Stimulated activated CD8-positive, alpha-beta memory T cell treated with anti-CD3 and anti-CD28 coated beads, Interleukin-7, amount 100 ng/mL, for 1 hour (primary cell): ENCODE measurements at places on chromosomes 13 and 19.

DNA sequence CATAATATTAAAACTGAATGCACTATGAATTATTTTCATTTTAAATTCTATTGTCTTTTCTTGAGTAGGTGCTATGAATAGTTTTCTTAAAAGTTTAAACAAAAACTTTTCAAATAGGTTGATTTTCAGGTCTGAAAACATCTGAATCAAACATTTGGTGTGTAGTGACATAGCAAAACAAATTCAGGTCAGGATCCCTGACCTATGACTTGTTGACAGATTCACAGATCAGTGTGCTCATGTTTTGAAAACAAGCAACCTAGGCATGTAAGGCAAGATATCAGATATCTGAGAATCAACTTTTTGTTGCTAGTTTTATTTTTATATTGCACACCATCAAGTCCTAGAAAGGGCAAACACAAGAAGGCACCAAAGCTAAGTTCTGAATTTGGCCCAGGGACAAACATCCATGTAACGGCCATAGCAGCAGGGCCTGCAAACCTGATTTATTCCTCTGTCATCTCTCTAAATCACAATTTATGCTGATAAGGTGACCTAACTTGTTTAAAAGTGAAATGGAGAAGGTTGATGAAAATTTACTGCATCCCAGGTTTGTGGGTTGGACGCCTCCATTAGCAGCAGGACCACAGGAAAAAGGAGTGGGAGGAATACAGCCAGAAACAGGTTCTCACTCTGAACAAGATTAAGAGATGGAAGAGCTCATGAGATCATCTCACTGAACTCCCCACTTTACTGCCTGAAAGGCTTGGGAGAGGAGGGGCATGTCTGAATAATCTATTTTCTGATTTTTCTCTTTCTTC, 337.7 kb downstream of the KCNRG start:
- DNase-seq = no peak

GRCh38 chr13:111158136-111158805, 43.2 kb downstream of the ARHGEF7 start:
- DNase-seq = no peak

- DNase-seq = no peak
Measured at GRCh38 chr19:364496-365287, 20.1 kb upstream of the MIER2 start.

DNA sequence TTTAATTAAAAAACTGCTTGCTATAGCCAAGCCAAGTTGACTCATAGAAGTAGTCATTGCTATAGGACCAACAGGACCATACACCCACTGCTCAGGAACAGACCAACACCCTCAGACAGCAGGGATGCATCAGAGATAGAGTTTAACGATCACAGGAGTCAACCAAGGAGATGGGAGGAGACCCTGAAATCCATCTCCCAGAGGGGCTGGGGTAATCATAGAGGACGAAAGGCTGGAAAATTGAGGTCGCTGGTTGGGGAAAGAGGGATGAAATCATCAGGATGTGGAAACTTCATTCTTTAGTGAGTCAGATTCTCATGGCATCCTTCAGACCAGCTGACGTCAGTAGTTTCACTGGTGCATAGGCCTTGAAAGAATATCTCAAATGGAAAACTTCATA, 160.4 kb upstream of the GPC6 start:
- no peak for DNase-seq

GRCh38 chr19:28305513-28305912, 907.4 kb downstream of the UQCRFS1 start:
- DNase-seq = no peak

GRCh38 chr13:113972451-113973217, 1.2 kb downstream of the C13orf46 start:
- no peak for DNase-seq

GRCh38 chr13:70905035-70905434, 796.8 kb upstream of the KLHL1 start:
- no peak for DNase-seq

DNA sequence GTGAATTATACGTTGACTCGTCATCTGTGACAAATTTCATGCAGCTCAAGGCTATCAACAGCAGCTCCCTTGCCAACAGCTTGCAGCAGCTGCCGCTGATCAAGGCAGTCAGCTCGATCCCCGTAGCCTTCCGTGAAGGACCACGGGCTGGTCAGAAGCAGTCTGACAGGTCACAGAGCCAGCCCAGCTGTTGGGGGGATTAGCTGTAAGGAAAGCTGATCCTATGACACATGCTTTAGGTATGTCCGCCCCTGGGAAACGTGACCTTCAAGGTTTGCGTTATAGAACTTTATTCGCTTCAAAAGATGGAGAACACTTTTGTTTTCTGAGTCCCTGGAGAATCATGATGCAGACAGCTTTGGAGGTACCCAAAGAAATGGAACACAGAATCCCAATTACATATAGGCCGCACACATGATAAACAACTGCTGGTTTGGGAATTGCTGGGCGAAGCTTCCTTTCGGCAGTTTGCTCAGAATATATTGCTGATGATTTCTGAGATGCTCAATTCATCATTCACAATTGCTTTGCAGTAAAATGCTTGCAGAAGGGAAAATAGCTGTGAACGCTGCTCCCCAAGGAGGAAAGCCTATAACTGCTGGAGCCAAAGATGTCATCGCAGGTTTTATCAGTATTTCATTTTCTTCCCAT, 62.6 kb upstream of the USP29 start:
- DNase-seq = no peak

DNA sequence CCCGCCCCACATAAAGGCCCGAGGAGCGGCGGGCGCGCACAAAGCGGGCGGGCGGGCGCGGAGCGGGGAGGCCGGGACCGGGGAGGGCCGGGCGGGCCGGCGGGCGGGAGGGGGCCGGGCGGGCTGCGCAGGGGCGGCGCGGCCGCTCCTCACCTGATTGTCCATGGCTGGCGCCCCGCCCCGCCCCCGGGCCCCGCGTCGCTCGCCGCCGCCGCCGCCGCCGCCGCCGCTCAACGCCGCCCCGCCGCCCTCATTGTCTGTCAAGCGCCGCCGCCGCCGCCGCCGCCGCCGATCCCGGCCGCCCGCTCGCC, 200 bp downstream of the MLLT1 start:
- DNase-seq = no peak

- DNase-seq = no peak
Measured at GRCh38 chr13:33918199-33918932, 100.4 kb downstream of the RFC3 start.

DNA sequence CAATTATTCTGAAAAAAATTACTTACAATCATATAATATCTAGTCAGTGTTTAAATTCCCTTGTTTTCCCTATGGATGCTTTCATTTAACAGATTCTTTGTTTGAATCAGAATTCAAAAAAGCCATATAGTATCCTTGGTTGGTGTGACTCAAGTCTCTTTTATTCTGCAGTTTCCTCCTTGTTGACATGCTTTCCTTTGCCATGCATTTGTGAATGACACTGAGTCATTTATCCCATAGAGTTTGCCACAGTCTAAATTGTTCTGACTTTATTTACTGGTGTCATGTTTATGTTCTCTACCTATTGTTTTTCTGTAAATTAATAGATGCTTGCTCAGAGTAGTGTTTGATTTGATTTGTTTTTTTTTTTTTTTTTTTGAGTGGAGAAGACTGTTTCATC, 893.8 kb upstream of the SLC10A2 start:
- no peak for DNase-seq

GRCh38 chr19:28980236-28980868, 232.6 kb downstream of the UQCRFS1 start:
- no peak for DNase-seq

DNA sequence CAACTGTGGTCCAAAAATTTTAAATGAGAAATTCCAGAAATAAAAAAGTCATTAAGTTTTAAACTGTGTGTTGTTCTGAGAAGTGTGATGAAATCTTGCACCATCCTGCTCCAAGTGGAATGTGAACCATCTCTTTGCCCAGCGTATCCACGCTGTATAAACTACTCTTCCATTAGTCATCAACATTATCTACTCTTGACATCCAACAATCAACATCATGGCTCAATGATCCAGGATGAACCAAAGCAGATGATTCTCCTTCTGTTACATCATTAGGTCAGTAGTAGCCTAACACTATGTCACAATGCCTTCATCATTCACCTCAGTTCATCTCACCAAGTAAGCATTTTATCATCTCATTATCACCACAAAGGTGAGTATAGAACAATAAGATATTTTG, 55.3 kb downstream of the SUCLA2 start:
- no peak for DNase-seq

DNA sequence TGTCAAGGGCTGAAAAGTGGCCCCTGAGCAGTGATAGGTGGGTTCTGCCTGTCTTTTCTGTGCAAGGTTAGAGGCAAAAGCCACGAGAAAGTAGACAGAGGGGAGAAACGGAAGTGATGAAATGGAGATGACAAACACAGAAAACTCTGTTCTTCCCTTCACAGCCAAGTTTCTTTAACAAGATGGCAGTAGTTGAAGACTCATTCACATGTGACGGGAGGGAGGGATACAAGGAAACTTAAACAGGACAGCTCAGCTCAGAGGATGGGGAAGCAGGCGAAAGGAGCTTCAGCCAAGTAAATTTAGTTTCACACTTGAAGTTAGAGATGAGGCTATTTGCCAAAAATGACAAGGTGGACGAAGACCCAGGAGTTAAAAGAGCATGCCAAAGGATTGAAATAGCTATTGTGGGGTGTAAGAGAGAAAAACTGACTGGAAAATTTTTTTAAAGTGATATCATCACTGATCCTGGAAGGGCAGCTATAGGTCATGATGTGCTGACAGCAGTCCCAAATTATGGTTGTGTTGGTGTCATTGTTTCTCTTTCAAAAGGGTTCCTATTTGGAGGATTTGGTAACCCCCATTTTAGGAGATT, 347.9 kb downstream of the EFNB2 start:
- DNase-seq = no peak
